NCI-H524 treated with DMSO at 0.1 percent for 48 hours (cell line): ENCODE measurements at places on chromosomes 13 and 19.

GRCh38 chr13:45356966-45357672, 16.1 kb upstream of the TPT1 start:
- DNase-seq: no peak

- no peak for DNase-seq
These were observed 11.1 kb downstream of the MAB21L1 start for GRCh38 chr13:35465371-35465770.

- no peak for DNase-seq
These were observed 26.2 kb downstream of the TPT1 start for GRCh38 chr13:45314822-45315221.

- DNase-seq: no peak
These were observed 183.7 kb upstream of the LSM14A start for GRCh38 chr19:33988601-33989000.

- DNase-seq: no peak
These were observed 10.9 kb upstream of the CACNG7 start for GRCh38 chr19:53898166-53898565.

DNA sequence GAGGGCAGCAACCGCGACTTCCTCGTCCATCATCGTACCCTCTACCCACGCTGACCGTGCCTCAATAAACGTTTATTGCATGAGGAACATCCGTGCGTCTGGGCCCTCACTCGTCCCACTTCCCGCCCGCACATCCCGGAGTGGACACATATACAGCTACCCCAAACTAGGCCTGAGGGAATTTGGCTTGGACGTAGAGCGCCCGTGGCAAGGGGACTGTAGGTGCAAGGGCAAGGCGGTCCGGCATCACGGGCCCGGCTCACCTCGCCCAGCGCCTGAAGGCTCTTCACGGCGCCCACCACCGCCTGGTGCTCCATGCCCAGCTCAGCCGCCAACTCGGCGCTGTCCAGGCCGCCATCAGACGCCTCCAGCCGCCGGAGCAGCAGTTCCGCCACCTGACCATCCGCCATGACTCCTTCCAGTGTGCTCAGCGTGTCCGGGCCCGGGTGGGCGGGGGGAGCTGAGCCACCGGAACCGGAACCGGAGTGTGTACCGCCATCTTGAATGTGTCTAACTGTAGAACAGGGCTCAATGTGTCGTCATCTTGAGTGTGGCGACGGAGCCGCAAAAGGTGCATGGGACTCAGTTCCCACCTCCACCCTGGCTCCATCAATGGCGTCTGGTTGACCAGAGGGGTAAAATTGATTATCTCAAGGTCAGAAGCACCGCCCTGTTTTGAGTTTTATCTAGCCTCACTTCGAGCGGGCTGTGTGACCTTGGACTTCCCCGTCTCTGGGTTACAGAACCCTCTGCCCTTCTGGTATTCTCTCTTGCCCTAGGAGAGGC, at the start of gene FARSA:
Gene FARSA (minus strand): TSS at position 425 of the 786 bp plus-strand sequence. CDS start 15 bp downstream, at position 410.
- peak; percentile 54 for DNase-seq

GRCh38 chr13:100365680-100366079, 222.9 kb downstream of the GGACT start:
- DNase-seq: no peak

DNA sequence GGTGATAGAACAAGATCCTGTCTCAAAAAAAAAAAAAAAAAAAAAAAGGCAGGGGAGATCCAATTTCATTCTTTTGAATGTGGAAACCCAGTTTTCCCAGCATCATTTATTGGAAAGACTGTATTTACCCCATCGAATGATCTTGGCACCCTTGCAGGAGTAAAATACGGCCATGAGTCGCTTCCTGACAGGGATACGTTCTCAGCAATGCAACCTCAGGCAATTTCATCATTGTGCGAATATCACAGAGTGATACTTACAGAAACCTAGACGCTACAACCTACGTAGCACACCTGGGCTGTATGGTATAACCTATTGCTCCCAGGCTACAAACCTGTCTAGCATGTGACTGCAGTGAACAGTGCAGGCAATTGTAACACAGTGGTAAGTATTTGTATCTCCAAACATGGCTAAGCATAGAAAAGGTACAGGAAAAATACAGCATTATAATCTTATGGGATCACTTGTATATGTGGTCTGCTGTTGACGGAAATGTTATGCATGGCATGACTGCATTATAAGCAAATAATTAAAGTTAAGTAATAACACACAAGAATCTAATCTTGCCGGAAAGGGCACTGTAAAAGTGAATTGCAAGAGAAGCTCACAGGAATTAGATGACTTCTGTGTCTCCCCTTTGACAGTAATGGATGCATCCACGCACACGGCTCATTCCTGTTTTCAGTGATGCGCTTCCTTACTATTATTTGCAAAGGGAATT, 24.1 kb downstream of the RFX2 start:
- no peak for DNase-seq

GRCh38 chr19:38666663-38667511, 19.4 kb downstream of the ACTN4 start:
- no peak for DNase-seq

DNA sequence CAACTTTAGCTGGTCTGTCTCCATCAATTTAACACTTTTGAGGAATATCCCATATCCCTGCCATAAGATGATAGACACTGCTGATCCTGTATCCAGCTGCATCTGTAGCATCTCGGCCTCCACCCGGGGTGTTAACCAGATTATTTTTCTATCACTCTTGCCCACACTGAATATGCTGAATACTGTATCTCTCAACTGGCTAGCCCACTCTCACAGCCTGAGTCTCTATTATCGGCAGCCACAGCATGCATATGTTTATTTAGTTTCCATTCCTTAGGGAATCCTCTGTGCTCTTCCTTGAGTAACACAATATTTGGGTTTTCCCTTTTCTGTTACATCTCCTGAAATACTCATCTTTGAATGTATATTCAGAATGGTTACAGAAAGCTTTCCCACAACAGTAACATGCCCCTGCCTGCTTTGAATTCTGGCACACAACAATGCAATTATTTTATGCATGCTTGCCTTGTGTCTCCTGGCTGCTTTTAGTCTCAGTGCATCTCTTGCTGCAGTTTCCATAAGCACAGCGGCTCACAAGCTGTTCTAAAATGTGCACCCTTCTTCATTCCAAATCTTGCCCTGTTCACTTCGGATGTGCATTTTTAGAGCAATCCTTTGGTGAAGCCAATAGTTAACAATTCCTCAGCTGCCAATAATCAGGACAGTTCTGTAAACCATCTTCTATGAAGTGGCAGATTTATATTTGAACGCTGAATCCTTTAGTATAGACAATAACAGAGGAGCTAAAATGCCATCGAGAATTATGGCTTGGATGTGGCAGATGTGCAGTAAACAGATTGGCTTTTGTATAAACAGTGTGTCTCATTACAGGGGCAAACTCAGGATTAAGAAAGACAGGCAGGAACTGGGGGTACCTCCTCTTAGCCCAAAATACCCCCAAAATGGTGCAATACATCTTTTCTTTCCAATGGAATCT, 261.9 kb upstream of the SOX21 start:
- DNase-seq: no peak

- no peak for DNase-seq
These were observed 4.2 kb upstream of the ATP12A start for GRCh38 chr13:24675806-24676570.

- no peak for DNase-seq
These were observed 101.3 kb downstream of the OLFM4 start for GRCh38 chr13:53129864-53130393.

GRCh38 chr19:32289566-32290210, 55.7 kb upstream of the ZNF507 start:
- DNase-seq: no peak

DNA sequence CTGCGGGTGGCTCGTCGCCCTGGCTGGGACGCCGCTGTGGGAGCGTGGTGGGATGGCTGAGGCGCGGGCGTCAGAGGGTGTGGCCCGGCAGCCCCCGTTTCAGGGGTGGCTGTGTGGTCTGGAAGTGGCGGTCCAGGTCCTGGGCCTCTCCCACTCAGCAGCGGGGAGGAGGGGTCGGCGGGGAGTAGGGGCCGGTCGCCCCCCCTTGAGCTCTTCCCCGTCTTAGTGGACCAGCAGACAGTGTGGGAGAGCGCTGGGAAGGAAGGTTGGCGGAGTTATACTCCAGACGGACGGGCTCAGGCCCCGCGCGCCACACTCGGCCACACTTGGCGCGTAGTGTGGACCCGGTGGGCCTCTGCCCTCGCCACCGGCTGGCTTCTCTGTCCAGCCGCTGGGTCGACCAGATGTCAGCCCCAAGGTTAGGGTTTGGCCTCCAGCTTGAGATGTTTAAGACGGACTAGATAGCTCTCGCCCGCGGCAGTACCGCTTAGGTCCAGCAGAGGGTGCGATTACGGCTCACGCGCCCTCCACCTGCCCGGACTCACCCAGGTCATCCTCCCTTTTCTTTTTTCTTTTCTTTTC, 21.7 kb upstream of the ZNF429 start:
- DNase-seq: no peak

DNA sequence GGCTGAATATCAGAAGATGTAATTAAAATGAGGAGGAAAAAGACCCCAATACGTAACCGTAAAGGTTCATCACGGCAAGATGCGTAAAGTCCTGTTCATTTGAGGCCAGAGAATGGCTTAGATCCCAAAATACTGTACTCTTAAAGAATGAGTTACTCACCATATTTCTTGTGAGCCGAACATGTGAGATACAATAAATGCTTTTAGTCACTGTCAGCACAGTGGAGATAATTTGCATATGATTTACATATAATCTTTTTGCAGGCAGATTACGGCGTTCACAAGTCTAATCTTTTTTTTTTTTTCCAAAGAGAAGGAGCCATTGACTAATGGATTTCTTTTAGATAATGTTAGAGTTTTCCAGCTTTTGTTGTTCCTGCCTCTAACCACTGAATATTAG, 28.4 kb downstream of the AMER2 start:
- no peak for DNase-seq

GRCh38 chr19:35352448-35353304, 5.0 kb downstream of the FFAR1 start:
- peak; percentile 29 for DNase-seq

DNA sequence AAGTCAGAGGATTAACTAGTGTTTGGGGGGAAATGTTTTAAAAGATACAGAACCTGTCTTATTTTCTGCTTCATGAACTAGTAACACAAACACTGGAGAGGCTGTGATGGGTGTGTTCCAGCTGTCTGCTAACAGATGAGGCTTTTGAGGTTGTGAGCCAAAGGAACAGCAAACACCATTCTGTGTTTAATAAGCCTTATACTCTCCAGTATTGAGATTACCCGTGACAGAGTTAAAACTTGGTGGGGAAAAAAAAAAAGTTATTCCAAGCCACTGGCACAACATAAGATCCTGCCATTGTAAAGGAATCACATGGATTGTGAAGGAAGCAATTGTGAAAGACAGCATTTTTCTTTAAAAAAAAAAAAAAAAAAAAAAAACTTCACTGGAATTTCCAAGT, 48.4 kb downstream of the KCTD12 start:
- no peak for DNase-seq

GRCh38 chr13:98308086-98308911, 131.2 kb upstream of the RNF113B start:
- DNase-seq: no peak

DNA sequence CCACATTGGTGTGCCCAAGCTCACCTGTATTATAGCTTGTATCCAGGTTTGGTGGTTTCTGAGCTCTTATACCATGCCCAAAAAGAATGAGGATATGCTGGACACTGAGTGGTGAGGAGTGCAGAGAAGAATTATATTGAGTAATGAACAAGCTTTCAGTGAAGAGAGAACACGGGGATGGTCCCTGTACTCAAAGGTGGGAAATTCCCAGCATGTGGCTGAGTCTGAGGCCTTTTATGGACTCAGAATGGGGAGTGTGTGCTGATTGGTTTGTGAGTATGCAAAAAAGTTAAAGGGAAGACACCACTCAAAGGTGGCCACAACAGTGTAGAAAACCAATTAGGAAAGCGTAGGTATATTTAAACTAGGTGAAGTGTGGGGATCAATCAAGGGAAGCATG, 191.2 kb upstream of the SLITRK6 start:
- no peak for DNase-seq

DNA sequence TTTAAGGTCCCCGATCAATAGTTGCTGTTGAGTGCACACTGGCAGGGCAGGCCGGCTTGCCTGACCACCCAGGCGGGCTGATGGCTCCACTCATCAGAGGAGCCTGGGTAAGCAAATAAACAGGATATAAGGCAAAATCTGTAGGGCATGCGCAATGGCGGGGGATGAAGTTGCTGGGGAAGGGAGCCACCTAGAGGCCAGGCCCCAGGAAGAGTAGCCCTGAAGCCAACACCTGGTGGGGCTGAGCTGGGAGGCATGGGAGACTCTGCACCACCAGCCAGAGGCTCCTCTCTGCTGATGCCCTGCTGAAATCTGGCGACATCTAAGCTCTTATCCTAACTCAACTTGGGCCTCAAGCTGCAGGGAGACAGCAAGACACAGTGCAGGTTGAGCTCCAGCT, 324.3 kb downstream of the ZNF536 start:
- no peak for DNase-seq

GRCh38 chr13:50757008-50757407, 86.5 kb downstream of the DLEU7 start:
- no peak for DNase-seq

DNA sequence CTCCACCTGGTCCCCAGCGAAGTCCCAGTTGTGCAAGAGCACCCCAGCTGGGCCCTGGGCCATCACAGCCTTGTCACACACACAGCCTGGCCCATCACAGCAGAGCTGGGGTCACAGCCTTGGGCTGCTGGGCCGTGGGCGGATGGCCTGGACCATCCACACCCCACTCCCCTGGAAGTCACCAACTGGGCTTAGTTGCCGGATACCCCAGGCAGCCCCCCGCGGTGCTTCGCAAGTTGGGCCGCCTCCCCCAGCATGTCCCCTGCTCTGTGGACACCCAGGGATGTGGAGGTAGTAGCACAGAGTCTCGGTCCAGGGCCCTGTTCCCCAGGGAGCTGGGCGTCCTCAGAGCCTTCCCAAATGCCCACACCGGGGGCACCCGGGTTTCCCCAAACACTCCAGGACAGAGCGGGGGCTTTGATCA, 4.5 kb upstream of the ZNF554 start:
- no peak for DNase-seq

DNA sequence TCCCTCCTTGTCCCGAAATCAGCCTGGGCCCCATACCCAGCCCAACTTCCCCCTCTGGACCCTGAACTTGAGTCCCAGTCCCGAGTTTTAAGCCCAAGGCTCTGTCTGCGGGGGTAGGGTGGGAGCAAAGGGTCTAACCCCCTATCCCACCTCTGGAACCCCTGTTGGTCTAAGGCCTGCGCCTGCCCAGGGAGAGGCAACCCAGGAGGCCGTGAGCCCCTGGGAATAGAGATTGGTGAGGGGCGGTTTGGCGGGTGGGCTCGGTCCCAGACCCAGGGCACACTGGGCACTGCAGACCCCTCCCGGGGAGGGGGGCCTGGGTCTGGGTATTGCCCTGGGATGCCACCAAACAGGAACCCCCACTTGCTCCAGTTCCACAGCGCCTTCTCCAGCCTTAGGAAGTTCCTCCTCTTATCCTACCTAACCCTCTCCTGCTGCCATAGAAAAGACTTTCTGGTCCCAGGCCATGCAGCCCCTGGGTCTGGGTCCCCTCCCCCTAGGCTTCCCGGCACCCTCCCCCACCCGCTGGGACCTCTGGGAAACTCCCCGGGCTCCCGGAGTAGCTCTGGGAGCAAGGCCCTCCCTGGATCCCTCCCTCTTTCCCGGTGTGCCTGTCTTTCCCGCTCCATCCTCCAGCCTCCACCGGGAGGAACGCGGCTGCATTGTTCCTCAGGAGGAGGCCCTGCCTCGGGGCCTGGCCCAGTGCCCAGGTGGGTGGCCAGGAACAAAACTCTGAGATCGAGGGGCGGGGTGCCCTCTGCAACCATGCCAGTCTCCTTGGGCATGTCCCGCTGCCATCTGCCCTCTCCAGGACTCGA, 33.6 kb upstream of the NANOS3 start:
- no peak for DNase-seq
